Activated CD4-positive, alpha-beta T cell treated with anti-CD3 and anti-CD28 coated beads, Interleukin-2, amount 10 ng/mL, durations not matched to agents 7 days and 5 days (primary cell): ENCODE measurements at places on chromosomes 6 and 20.

GRCh38 chr20:64165866-64166600 is 1.8 kb downstream of the MYT1 start:
- H3K4me3 ChIP-seq = no peak overlapping the region
- no peaks in the 10 kb centered on the region for H3K4me1 ChIP-seq
- H3K36me3 ChIP-seq = no peaks in the 10 kb centered on the region
- DNase-seq = no peak
- peaks cover 29% of the 10 kb centered on the region for H3K27me3 ChIP-seq
- no peak overlapping the region for H3K27ac ChIP-seq

DNA sequence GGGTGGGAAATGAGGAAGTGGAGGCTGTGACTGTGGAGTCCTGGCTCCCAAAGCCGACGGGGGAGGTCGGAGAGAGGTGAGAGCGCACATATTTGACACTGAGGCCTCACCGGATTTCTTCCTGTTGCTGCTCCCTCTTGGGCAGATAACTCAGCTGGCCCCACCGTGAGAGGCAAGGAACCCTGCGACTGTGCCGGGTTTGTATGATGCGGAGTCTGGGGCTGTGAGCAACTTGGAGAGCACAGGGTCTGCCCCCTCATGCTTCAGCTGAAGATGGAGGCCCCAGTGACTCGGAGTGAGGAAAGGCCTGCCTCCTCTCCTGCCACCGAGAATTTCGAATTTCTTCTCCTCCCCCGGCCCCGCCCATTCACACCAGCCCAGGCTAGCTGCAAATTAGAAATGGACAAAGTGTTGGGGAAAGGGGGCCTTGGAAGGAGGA is 160.6 kb downstream of the GRM4 start:
- H3K4me1 ChIP-seq = peaks cover 4% of the 10 kb centered on the region
- no peaks in the 10 kb centered on the region for H3K36me3 ChIP-seq
- peaks cover 3% of the 10 kb centered on the region for H3K27me3 ChIP-seq
- no peak overlapping the region for H3K4me3 ChIP-seq

GRCh38 chr20:10411673-10412072 is 22.3 kb downstream of the MKKS start:
- no peak overlapping the region for H3K27ac ChIP-seq
- no peaks in the 10 kb centered on the region for H3K27me3 ChIP-seq
- no peak overlapping the region for H3K4me3 ChIP-seq
- peaks cover 8% of the 10 kb centered on the region for H3K36me3 ChIP-seq
- no peaks in the 10 kb centered on the region for H3K4me1 ChIP-seq

DNA sequence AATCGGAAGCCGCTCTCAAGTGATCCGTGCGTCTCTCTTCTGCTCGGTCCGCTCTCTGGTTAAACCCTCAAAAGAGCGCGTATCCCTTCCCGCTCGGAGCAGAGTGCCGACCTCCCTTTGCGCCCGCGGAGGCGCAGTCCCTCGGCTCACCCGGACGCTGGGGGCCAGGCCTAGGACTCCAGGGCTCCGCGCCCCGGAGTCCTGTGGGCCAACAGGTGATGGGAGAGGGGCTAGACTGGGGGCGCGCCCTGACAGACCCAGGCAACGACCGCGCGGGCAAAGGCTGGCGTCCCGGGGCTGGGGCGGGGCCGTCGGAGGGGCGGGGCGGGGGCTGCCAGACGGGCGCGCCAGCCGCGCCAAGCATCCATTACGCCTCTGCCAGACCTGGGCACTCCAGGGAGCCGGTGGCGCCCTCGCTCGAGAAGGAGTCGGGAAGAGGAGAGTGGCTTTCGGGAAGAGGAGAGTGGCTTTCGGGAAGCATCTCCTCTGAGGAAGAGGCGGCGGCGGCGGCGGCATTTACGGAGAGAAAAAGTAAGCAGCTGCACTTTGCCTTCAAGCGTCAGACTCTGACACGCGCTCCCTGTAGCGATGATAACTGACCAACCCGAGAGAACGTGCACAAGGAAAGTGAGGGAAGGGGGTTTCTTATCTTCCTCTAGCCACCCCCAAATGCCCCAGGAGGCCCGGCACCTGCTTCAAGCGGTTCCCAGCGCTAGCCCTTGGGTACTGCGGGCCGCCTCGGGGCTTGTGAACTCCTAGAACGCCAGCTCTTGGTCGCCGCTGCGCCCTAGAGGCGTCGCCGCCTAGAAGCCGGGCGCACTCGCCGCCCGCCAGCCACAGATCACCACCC is 2.6 kb downstream of the EPHA7 start:
- H3K4me3 ChIP-seq = peak overlapping the region; percentile 13
- peaks cover 20% of the 10 kb centered on the region for H3K4me1 ChIP-seq
- peaks cover 53% of the 10 kb centered on the region for H3K27me3 ChIP-seq

DNA sequence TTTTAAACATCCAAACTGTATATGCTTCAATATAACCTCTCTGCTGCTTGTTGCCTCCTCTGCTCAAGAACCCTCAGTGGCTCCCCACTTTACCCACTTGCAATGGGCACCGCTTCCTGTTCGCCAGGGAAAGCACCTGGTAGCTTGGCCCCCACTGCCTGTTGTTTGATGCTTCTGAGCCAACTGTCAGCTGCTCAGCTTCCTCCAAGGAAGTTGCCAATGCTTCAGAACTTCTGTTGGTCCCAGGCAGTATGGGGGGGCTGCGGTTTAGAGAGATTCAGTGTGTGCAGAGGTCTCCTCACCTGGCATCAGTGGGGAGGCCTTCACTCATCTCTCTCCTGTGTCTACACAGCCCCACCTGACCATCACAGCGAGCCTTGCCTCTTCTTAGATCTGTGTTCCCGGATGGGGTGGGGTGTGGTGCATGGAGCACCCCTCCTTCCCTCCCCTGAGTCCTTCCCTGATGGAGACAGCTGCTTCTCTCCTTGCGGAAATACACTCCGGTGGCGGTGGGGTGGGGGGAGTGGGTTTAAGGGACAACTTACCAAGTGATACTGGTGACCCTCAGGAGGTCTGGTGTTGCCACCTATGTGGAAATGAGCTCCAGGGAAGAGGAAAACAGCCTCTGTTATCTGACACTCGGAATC is 308.1 kb downstream of the CDH26 start:
- peak; percentile 18 for DNase-seq
- no peaks in the 10 kb centered on the region for H3K36me3 ChIP-seq
- no peaks in the 10 kb centered on the region for H3K27me3 ChIP-seq
- H3K4me3 ChIP-seq = no peak overlapping the region

- DNase-seq = no peak
- no peak overlapping the region for H3K27ac ChIP-seq
- H3K27me3 ChIP-seq = no peaks in the 10 kb centered on the region
- no peaks in the 10 kb centered on the region for H3K4me1 ChIP-seq
- no peak overlapping the region for H3K4me3 ChIP-seq
Observed at GRCh38 chr6:41878246-41878645, 16.9 kb downstream of the USP49 start.

GRCh38 chr6:89269981-89270380 is 45.1 kb downstream of the GABRR2 start:
- peaks cover 2% of the 10 kb centered on the region for H3K27me3 ChIP-seq
- H3K27ac ChIP-seq = no peak overlapping the region
- no peak for DNase-seq
- H3K4me3 ChIP-seq = no peak overlapping the region

GRCh38 chr6:110890288-110890687 is 15.7 kb downstream of the AMD1 start:
- H3K27me3 ChIP-seq = no peaks in the 10 kb centered on the region
- H3K36me3 ChIP-seq = peaks cover 49% of the 10 kb centered on the region
- DNase-seq = no peak
- no peak overlapping the region for H3K27ac ChIP-seq

DNA sequence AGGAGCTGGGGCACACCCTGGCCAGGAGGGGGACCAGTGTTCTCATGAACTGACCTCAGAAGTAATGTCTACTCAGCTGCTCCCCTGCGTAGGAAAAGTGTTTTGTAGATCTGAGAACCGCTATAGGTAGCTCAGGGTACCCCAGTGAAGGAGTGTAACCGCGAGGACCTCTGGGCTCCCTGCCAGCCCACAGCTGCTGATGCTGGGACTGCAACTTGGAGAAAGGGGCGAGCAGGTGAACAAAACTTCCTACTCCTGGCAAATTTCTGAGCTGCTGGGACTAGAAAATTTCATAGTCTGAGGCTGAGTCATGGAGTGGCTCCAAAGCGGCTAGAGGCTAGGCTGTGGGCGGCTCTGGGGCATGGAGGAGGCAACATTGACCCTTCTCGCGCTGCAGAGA is 51.9 kb downstream of the PYGB start:
- peaks cover 4% of the 10 kb centered on the region for H3K4me1 ChIP-seq
- no peak for DNase-seq
- H3K27ac ChIP-seq = no peak overlapping the region
- peaks cover 2% of the 10 kb centered on the region for H3K36me3 ChIP-seq

- H3K27ac ChIP-seq = peak overlapping the region; percentile 95
- peak; percentile 87 for DNase-seq
- H3K4me3 ChIP-seq = peak overlapping the region; percentile 83
Observed at GRCh38 chr6:27902335-27903314, 9.6 kb downstream of the OR2B2 start.

GRCh38 chr6:156434049-156434794 is 343.0 kb upstream of the ARID1B start:
- H3K27me3 ChIP-seq = no peaks in the 10 kb centered on the region
- H3K27ac ChIP-seq = no peak overlapping the region
- no peaks in the 10 kb centered on the region for H3K36me3 ChIP-seq
- no peak for DNase-seq
- no peak overlapping the region for H3K4me3 ChIP-seq
